ENCODE measurements at places on chromosomes 6 and 20. TPM values are rescaled to one million over a fixed set of nuclear protein-coding genes. Genes with fewer than 3 reads are reported as not detected.

CCN6 gene
- not detected for total RNA-seq

TBXT gene
- not detected for total RNA-seq

RAD21L1 gene
- not detected for total RNA-seq

SPATS1 gene
- total RNA-seq: not detected

PLCB4 gene
- total RNA-seq: 11.9 TPM

ILRUN gene
- 28.3 TPM for total RNA-seq
